ENCODE measurements at places on chromosomes 2 and 18.

GRCh38 chr18:59220784-59221765 is 1.1 kb downstream of the GRP start:
- peak; percentile 9 for DNase-seq

- DNase-seq = no peak
Measured at GRCh38 chr18:37309861-37310260, 255.7 kb downstream of the CELF4 start.

DNA sequence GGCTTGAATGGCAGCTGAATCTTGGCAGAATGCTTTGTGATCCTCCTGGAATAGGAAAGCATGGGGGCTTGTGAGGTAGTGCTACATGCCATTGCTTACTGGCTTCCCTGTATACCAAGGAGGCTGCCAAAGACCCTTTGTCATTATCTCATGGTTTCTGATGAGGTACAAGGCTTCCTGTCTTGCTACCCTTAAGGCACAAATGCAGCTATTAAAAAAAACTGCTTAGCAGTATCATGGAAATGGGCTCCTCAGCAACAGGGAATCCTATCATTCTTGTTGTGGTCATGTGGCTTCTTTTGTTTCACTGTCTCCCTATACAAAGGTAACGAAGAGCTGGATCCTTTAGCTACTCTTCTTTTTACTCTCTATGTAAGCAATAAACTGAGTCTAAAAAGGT is 6.6 kb upstream of the KANSL1L start:
- DNase-seq = no peak

DNA sequence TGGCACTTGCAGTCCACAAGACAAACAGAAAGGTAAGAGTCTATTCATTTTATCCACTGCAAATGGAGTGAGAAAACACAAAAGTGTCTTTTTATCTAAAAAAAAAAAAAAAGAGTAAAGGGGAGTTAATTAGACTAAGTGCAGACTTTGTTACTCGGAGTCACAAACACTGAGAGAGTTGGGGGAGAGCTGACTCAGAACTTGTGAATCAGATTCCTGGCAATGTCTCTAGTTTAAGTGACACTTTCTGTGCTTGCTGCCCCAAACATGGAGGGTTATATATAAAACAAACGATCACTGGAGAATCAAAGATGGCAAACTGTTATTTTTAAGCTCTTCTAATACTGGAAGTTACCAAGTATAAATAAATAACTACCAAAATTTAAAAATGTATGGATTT is 505.8 kb upstream of the NRP2 start:
- DNase-seq = no peak

DNA sequence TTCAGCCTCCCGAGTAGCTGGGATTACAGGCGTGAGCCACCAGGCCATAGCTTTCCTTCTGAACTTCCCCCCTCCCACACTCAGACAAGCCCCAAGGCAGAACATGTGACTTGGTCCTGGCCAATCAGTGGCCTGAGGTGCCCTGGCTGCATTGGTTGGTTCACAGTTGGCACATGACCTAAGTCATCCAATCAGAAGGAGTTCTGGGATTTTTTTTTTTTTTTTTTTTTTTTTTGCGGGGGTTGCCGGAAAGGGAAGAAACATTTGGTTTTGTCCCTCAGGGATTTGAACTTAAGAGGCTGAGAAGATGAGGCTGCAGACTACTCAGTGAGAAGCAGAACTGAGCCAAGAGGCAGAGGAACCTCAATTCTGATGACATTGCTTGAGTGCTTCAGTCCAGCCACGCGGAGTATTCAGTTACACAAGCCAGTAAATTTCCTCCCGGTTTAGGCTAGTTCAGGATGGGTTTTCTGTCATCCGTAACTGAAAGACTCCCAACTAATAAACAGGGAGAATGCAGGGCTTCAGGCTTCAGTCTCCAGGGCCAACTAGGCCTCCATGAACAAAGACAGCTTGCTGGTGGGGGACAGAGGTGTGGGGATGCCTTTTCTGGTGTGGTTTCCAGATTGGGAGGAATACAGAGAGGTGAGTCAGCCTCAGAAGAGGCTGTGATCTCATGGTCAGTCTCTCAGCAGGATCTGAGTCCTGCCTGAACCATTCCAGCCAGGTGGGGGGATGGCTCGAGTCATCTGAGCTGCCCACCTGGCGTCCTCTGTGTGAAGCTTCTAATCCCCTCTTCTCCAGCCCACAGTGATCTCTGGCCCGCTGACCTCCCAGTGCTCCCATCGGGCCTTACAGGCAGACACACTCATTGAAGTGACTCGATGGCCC is 9.2 kb downstream of the PTMA start:
- DNase-seq = peak; percentile 62

GRCh38 chr18:46683252-46683651 is 26.2 kb upstream of the LOXHD1 start:
- DNase-seq = no peak

DNA sequence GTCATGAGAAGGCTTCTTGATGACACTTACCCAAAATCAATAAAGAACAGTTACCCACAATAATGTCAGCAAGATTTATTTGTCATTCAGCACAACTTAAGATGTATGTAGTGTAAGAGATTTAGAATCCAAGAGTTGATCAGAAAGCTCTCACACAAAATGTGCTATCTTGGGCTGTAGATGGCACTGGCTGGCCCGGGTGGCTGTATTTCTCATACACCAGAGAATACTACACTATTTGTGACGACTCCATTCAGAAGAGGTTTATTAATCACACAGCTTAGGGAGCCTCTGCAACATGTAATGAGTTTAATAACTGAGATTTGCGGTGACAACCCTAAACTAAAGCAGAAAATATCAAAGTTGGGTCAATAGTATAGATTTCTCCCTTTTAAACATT is 530.4 kb upstream of the KLHL29 start:
- no peak for DNase-seq

GRCh38 chr2:211376410-211376809 is 820.0 kb downstream of the CPS1 start:
- no peak for DNase-seq

- no peak for DNase-seq
Measured at GRCh38 chr2:232052591-232052990, 91.1 kb downstream of the DIS3L2 start.

DNA sequence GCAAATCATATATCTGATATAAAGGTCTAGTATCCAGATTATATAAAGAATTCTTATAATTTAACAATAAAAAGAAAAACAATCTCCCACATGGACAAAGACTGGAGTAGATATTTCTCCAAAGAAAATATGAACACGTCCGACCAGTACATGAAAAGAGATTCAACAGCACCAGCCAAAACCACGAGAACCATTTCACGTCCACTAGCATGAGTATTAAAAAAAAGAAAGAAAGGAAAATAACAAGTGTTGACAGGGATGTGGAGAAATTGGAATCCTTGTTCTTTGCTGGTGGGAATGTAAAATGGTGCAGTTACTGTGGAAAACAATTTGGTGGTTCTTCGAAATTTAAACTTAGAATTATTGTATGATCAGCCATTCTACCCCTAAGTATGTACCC is 432.7 kb upstream of the TRIB2 start:
- DNase-seq = no peak

- DNase-seq = no peak
Measured at GRCh38 chr2:18898271-18898670, 308.9 kb upstream of the NT5C1B start.

- no peak for DNase-seq
Measured at GRCh38 chr2:55966401-55967118, 43.0 kb upstream of the EFEMP1 start.

DNA sequence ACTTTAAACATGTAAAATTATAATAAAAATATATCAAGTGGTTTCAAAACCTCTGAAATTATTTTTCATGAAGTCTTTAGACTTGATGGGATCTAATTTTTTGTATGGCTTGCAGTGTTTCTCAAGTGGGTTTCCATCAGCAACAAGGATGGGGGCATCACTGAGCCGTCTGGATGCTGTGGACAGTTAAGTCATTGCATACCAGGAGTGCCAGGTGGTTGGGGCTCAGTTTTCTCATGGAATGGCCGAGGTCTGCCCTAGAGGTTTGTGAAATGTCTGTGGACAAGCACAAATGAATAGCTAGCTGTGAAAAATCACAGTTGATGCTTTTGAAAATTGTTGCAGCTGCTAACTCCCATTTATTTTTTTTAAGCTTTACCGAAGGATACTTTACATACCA is 1.7 kb downstream of the PRELID3A start:
- no peak for DNase-seq

DNA sequence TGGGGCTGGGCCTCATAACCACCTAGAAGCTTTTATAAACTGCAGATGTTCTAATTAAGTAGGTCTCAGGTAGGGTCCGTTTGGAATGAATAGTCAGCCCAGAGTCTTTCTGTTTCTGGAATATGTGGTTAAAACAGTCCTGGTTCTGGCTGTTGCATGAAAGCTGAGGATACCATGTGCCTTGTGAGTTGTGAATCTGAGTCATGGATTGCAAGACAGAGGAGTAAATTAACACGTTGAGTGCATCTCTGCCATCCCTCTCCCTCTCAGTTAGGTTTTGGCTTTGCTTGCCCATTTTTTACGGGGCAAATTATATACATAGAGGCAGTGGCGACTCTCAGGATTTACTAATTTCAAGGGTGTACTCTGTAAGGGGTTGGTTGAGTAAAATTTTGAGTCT is 59.1 kb downstream of the NCK2 start:
- no peak for DNase-seq

GRCh38 chr2:42921721-42922120 is 129.3 kb upstream of the HAAO start:
- DNase-seq = no peak

DNA sequence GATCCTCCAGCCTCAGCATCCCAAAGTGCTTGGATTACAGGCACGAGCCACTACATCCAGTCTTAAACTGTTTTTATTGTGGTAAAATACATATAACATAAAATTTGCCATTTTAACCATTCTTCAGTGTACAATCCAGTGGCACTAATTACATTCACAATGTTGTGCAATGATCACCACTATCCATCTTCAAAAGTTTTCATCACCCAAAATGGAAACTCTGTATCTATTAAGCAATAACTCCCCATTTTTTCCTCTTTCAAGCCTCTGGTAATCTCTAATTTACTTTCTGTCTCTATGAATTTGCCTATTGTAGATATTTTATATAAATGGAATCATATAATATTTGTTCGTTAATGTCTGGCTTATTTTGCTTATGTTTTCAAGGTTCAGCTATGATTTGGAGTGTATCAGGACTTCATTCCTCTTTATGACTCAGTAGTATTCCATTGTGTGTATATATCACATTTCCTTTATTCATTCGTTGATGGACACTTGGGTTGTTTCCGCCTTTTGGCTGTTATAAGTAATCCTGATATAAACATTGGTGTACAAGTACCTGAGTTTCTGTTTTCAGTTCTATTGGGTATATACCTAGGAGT is 71.8 kb downstream of the GFPT1 start:
- no peak for DNase-seq

GRCh38 chr2:157221394-157221988 is 36.0 kb upstream of the GALNT5 start:
- DNase-seq = no peak

DNA sequence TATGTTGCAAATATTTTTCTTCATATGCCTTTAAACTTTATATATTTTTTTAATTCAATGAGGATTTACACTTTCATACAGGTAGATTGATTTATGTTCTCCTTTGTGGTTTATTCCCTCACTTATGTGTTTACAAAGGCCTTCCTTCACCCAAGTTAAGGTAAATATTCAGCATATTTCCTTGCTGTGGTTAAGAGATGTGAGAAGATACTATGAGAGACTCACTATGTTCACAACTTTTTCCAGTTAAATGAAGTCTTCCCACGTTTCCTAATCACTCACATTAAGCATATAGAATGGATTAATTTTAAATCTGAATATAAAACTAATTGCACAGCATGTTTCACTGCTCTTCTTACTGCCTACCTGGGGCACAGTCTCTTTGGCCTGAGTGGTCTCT is 597 bp downstream of the PECR start:
- DNase-seq = no peak

DNA sequence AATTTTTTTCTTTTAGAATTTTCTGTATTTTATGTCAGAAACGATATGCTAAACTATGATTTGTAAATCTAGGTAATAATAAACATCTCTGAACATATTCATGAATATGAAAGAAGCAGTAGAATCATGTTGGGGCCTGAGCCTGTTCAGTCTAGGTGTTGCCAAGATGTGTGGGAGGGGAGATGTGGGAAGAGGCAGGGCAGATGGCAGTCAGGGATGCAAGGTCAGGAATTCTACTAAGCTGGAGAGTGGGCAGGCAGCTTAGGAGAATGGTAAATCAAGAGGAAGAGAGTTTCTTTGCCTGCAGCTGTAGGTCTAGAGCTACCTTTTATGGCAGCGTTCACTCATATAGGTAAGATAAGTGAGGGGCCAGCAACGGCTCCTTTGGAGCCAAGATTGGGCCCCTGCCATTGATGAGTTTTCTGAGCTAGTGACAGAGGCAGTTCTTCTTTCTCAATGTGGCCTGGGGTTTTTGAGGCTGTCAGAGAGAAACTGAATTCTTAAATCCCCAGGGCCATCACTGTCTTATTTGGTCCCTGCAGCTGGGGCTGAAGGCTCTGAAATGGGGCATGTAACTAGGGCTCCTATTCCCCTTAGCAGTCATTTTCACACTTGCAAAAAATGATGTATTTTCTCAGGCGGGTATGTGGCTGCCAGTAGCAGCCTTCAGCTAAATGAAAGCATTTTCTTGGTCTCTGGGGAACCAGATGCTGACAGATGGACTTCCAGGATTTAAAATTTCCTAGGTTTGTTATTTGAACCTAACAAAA is 232.8 kb downstream of the PIK3C3 start:
- no peak for DNase-seq

- no peak for DNase-seq
Measured at GRCh38 chr2:3606370-3607201, 11.7 kb downstream of the COLEC11 start.

DNA sequence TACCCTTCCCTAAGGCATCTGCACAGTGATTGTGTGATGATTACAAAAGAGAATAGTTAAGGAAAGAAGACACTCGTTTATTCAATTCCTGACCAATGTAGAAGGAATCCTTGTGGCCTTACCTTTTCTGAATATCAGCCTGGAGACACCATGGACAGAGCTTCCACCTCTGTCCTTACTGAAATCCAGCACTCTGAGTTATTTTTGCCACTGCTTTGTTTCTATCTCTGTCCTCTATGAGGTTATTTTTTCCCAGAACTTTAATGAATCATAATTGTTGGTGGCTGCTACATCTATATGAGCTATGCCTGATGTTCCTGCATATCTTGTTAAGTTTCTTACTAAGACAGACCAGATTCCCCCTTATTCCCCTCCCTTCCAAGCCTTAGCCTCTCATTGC is 275.1 kb downstream of the SETBP1 start:
- no peak for DNase-seq

GRCh38 chr2:10417551-10418335 is 30.4 kb downstream of the ODC1 start:
- DNase-seq = no peak

DNA sequence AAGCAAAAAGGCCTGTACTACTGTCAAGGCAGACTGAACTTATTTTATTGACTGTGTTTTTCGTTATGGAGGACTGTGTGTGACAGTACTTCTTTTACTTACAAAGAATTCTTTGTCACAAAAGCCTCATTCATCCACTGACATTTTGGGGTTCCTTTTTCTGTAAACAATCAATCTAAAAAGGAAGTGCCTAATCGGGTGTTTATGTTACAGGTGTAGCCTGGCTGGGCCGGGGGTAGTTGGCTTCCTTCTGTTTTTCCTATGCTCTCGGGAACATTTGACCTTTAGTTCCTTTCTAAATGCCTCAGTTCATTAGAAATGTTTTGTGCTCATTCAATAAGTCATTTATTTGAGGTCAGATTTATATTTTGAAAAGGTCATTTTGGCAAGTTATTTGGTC is 8.3 kb downstream of the ZCCHC2 start:
- DNase-seq = no peak

GRCh38 chr2:230878599-230879188 is 14.0 kb downstream of the ITM2C start:
- DNase-seq = no peak

- no peak for DNase-seq
Measured at GRCh38 chr2:218209078-218209477, 7.9 kb upstream of the ARPC2 start.
